ENCODE measurements at places on chromosomes 2 and 18.
A peak's percentile ranks its signal among the peaks of the same experiment; 100 is the strongest.

DNA sequence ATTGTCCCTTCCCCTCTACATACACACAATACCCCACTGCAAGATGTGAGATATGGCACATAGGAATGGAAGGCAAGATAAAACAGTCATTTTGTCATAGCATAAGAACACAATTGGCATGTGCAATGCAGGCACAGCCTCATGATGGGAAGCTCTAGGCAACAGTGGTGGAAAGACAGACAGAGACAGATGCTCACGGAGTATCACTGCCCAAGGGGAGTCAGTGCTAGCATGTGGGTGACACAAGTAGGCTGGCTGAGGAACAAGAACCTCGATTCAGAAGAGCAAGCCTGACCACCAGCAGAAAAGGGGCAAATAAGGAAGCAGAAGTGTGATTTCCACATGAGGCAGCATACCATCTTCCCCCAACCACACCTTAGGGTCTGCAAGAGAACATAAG lies 323.6 kb downstream of the PAX3 start:
- no peak for DNase-seq

DNA sequence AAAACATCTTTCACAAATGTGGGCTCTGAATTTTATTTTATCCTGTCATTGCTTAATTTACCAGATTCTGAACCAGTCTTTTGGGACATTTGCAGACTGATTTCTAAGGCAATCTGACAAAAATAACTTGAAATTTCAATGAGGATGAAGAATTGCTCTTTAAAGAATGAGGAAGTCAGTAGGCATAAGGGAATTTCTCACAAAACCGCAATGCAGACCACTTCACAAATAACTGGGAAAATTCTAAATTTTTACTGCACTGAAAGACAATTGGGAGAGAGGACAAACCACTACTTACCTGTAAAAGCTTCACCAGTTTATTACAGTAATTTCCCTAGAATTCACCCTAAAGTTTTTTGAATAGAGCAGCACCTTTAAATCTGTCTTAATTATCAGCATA lies 736.3 kb downstream of the NRXN1 start:
- DNase-seq, result no peak

GRCh38 chr2:27736890-27737204 lies 34.7 kb upstream of the MRPL33 start:
- no peak for DNase-seq

DNA sequence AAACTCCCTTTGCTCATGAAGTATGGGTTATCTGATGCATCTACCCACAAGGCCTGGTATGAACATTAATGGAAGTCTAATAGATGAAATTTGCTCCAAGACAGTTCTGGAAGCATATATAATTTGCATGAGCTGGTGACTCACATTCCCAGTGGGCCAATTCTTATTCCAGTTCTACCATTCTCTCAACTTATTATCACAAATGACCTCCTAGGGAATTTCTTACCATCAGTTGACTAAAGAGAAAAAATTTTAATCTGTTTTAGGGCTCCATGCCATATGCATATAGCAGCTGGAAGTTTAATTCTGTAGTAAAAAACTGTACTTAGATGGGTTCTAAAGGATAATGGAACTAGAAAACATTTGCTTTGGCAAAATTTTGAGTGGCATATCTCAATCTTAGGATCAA lies 165.2 kb upstream of the COL3A1 start:
- DNase-seq, result peak; percentile 88

DNA sequence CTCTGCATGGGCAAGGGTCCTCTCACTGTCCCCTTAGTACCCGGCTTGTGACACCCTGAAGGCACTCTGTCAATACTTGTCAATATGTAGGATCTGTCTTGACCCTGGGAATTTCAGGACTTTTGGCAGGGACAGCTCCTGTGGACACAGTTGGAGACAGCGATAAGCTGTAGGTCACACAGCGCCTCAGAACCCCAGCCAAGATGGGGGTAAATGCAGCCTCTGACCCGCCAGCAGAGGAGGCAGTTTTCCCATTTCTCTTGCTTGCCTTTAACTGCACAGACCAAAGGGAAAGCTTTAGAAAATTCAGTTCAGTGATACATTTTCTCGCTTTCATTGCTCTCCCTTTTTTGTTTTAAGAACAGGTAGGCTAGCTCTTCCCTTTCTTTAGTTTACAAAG lies 54.8 kb upstream of the KLHL29 start:
- DNase-seq, result no peak

DNA sequence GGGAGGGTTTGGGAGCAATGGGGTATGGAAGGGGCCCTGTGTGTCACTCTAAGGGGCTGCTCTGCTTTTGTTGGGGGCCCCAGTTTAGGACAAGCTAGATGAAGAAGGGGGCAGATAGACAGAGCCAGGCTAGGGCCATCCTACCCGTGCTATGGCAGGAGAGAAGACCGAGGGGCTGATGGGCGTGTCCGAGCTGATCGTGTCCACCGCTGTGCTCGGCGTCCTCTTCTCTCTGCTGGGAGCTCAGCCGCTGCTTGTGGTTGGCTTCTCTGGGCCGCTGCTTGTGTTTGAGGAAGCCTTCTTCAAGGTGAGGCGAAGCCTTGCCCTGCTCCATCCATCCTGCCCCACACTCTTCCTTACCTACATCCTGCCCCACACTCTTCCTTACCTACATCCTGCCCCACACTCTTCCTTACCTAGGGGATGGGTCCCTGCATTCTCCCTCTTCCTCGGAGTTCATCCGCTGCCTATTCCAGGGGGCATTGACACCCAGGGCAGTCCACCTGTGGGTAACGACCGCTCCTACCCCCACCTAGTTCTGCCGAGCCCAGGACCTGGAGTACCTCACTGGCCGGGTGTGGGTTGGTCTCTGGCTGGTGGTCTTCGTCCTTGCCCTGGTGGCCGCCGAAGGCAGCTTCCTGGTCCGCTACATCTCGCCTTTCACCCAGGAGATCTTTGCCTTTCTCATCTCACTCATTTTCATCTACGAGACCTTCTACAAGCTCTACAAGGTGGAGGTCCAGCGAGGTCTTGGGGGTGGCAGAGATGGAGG lies 8.9 kb downstream of the SLC4A3 start:
- no peak for DNase-seq

DNA sequence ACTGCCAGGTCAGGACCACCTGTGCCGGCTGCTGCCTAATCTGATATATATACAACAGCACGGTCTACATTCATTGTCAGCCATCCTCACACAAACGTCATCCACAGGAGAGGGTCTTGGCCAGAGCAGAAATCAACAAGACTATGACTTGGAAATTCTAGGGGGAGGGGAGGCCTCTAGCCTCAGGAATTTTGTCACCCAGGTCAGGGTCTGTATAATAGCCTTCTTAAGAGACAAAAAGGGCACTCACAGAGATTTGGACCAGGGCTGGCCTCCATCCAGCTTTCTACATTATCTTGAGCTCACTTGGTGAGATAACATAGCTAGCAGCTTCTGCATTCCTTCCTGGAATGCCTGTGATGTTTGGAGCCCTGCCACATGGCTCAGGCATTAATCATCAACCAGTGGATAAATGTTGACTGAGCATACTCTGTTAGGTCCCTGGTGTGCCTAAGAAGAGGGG lies 50.4 kb upstream of the CTIF start:
- peak; percentile 91 for DNase-seq

DNA sequence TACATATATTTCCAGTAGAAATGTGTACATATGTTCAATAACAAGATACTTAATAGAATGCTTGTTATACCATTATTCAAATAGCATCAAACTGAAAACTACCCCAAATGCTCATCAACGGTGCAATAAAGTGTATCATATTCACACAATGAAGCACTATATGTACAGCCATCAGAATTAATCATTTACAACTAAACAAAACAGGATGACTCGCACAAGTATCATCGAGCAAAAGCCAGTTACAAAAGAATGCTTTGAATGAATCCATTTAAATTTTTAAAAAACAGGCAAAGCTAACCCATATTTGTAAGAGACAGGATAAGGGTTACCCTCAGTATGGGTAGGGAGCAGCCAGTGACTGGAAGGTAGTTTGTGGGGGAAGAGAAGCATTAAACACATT lies 132.8 kb upstream of the PDE1A start:
- peak; percentile 31 for DNase-seq

DNA sequence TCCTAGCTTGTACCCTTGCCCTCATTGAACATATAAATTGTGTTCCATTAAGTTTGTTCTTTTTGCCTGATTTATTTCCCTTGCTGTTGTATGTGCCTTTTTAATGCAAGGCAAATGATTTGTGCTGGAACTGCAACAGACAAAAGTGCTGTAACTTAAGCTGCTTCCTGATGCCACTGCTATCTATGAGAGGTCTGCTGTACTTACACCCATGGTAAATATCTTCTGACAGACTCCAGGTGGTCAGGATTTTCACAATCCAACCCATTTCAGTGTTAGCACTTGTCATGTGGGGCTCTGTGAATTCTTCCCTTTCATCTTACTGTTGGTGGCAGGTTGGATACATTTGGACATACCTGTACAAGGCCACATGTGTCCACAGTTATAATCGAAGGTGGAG lies 63.5 kb downstream of the ARHGAP15 start:
- no peak for DNase-seq

DNA sequence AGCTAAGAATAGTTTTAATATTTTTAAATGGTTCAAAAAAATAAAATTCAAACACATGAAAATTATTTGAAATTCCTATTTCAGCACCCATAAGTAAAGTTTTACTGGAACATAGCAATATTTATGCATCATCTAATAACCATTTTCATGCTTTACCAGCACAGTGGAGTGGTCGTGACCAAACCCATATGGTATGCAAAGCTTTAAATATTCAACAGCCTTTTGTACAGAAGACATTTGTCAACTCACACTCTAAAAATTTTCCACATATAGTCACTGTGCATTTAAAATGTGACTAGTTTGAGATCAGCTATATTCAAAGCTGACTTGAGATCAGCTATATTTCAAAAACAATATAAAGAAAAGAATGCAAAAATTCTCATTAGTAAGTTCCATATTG lies 46.2 kb downstream of the PUM2 start:
- DNase-seq, result peak; percentile 56

GRCh38 chr2:9637330-9637729 lies 6.5 kb upstream of the YWHAQ start:
- peak; percentile 62 for DNase-seq

GRCh38 chr2:173555833-173556232 lies 201.2 kb downstream of the CDCA7 start:
- peak; percentile 29 for DNase-seq

GRCh38 chr2:236616031-236616430 lies 46.4 kb downstream of the ACKR3 start:
- no peak for DNase-seq

DNA sequence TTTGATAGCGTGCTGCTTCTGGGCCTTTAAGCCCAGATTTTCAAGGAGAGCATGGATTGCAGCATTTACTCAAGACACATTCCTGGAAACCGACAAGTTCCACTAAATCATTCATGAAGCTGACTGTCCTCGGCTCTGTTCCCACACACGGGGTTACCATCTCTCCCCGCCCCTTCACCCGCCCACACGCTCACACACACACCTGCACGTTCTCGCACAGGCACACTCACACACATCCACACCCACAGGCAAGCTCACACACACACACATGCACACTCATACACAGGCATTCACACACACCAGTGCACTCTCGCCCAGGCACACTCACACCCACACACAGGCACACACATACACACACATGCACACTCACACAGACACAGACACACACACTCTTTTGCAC lies 150.0 kb upstream of the AGAP1 start:
- no peak for DNase-seq

GRCh38 chr2:148391324-148391723 lies 253.2 kb upstream of the EPC2 start:
- peak; percentile 30 for DNase-seq

DNA sequence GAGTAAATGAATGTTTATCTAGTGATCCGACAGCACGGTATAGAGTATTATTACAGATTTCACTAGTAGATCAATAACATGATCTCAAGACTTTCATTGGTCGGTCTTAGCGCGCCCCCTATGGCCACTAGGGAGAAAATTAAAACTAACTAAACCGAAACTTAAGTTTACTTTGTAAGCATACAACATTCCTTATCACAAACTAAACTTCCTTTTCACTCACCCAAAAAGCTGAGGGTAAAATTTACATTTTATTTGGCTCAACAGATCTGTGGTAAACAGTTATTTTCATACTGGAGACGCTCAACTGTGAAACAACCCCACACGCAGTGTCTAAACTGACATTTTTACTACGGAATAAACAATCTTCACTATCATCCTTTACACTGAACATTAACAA lies 215.6 kb upstream of the MAP2 start:
- no peak for DNase-seq

GRCh38 chr2:30769891-30770462 lies 37.3 kb downstream of the CAPN13 start:
- no peak for DNase-seq

DNA sequence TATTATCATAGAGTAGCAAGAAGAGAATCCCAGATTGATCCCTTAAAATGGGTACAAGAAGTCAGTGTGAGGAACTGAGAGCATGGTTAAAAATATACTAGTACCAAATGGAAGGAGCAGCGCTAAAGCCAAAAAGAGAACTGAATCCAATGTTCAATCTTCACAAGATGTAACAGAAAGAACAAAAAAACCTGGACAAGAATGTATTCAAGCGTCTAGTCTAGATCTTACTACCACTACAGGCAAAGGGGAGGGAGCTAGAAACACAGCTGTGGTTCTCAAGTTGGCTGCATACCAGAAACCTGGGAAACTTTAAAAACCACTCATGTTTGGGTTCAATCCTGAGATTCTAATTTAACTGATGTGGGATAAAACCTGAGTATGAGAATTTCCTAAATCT lies 57.5 kb downstream of the PIAS2 start:
- DNase-seq, result peak; percentile 54

GRCh38 chr2:149389506-149390167 lies 59.2 kb downstream of the LYPD6 start:
- no peak for DNase-seq

GRCh38 chr2:107428781-107429180 lies 397.9 kb upstream of the RGPD4 start:
- no peak for DNase-seq

- DNase-seq, result no peak
These were observed 30.5 kb upstream of the SNED1 start for GRCh38 chr2:240967681-240968621.

DNA sequence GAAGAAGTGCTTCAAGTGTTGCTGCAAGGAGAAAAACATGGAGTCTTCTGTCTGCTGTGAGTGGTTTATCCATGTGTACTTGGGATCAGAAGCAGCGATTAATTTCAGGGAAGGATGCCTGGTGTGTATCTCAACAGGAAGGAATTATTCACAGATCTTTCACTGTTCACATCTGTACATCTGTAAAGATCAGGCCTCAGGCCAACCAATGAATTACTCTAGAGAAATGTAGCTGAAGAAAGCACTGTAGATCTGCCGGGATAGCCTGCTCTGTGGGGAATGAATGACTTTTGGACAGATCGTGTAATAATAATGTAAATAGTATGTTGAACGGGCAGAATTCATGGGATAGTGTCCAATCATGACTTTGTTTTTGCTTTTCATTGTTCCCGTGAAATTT lies 54.0 kb upstream of the SPP2 start:
- no peak for DNase-seq

DNA sequence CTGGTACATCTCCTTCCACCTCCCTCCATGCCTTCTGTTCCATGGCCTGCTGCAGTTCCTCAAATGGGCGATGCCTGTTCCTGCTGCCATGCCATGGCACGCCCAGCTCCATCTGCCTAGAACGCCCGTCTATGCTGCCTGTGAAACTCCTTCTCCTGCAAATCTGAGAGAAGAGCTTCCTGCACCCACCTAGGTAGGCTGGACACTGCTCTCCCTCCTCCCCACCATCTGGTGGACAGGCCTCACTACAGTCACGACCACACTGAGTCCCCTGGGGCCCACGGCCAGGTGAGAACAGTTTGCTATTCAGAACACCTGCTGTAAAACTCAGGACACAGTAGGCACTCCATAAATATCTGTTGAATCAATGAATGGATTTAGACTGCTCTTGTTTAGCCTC lies 92.4 kb downstream of the LAMA1 start:
- DNase-seq, result no peak

GRCh38 chr2:105409717-105410116 lies 10.9 kb upstream of the FHL2 start:
- DNase-seq, result peak; percentile 92

Data from astrocyte of the spinal cord (primary cell).